ENCODE measurements at places on chromosomes 4 and X. TPM values are rescaled to one million over a fixed set of nuclear protein-coding genes. Genes with fewer than 3 reads are reported as not detected.

- DNase-seq: no peak
These were observed 83.1 kb upstream of the TEX13D start for GRCh38 chrX:124249345-124249744.

- no peak for DNase-seq
These were observed 210.6 kb upstream of the DKK2 start for GRCh38 chr4:107246761-107247160.

DNA sequence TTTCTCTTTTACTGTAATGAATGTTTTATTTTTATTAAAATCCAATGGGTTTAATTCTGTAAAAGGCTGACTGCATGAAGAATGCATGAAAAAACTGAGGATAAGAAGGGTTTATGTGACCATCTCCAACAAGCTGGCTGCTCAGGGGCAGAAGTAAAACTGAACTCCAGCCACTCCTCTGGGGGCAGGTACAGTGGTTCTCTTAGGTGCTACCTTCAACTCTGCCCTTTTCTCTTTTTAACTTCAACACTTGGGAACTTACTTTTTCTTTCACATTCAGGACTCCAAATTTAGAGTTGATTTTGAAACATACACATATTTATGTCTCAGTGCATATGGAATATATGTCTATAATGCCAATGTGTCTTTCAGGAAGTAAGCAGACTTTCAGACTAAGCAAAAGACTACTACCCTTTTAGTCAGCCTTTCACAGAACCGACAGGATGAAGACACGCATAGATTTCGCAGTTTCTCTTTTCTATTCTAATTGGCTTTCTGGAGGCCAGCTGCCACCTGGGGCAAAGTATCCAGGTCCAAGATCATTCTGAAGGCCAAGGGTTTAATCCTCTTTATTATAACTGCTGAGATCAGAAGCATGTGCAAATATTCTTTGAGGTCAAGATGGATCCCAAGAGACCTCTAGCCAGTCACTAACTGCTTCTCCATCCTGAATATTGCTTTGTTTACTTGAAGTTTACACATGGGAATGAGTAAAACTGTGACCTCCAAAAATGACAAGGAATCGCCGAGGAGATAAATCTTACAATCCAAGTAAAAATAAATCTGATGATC lies 30.7 kb downstream of the HS3ST1 start:
- no peak for DNase-seq

GRCh38 chr4:129346036-129346435 lies 250.1 kb downstream of the C4orf33 start:
- DNase-seq: no peak

Gene SNCA
- 1.6 TPM for total RNA-seq
